ENCODE measurements at places on chromosomes 3 and 15.

- no peak for DNase-seq
Observed at GRCh38 chr3:179606534-179607085, 2.0 kb downstream of the NDUFB5 start.

DNA sequence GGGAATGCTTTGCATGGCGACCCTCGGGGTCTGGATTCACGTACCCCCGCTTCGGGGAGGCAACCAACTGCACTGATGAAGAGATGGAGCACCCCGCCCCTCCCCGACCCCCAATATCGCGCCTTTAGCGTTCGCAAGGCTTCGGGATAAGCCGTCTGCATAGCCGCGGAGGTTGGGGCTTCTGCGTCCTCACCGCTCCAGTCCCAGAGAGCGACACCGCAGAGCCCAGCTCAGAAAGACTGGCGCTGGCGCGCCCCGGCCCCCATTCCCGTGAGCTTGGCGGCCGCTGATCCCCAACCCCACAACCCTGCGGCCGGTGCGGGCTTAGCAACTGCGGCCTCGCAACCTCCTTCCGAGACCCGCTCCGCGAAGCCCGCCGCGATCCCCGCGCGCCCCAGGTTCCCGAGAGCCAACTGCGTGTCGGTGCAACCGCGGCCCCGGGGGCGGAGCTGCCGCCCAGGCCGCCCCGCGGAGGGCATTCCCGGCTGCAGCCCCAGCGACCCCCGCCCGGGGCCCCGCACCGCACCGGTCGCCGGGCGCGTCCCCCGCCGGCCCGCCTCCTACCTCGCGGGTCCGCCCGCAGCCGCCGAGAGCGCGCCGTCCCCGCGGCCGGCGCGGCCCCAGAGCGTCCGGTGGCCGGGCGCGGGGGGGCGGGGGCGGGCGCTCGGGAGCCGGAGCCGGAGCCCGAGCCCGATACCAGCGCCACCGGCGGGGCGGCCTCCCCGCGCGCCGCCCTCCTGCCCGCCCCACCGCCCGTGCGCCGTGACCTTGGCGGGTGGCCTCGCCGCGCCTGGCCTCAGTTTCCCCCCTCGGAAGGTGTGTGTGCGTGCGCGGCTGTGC, 79.5 kb downstream of the IQSEC1 start:
- DNase-seq: no peak

DNA sequence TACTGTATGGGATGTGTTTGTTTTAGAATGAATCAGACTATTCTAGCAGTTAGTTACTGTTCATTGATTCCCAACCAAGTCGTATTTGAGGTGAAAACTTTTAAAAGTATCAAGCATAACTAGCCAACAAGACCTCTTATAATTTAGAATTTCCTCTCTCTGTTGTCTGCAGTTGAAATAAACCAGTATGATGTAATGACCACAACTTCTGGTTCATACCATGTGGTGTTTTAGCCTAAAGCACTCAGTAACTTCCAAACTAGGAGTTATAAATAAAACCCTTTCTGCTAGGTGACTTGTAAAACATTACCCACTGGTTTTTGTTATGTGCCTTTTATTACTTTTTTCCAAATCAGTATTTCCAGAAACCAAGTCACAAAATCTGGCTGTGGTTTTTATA, 19.8 kb upstream of the P2RY12 start:
- DNase-seq: no peak

- no peak for DNase-seq
Observed at GRCh38 chr3:78804251-78805037, 963.4 kb downstream of the ROBO1 start.

DNA sequence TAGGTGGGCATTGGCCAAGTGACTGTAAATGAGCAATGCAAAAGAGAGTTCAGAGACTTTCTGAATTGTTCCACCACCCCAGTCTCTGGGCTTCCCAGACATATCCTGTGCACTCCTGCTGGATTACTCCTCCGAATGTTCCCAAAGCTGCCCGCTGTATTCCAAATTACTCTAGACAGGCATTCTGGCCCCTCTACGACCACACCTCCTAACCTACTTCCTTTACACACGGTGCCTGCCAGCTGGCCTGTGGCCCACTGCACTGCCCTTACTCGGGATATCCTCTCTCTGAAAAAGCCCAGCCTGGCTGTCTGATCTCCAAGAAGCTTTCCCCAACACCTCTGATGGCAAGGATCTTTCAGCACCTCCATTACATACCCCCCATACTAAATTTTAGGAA, 66.6 kb downstream of the DUT start:
- no peak for DNase-seq

DNA sequence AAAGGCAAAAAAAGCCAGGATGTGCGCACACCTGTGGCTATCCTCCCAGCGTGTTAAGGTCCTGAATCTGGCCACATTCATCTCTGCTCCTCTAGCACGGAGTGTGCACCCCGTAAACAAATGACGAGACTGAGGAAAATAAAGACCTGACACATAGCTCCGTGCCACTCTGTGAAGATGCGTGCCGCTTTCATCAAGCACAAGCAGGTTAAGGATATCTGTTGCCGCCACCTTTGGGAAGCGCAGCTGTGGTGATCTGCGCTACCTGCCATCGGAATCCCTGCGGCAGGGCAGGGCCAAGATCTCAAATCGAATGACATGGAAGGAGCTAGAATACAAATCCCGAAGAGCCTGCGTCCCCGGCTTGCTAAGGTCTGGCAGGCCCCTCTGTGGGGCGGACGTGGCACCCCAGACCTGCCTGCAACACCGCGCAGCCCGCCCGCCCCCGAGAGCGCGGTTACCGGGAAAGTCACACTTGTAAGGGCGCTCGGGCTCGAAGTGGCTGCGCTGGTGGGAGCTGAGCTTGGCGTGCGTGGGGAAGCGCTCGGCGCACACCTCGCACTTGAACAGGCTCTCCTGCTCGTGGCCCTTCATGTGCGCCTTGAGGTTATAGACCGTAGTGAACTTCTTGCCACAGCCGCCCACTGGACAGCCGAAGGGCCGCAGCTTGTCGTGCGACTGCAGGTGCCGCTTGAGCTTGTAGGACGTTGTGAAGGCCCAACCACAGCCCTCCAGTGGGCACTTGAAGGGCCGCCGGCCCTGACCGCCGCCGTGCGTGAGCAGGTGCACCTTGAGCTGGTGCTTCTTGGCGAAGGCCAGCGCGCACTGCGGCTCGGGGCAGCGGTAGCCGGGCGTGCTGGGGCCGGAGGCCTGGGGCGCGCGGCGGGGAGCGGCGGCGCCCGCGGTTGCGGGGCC, 936 bp downstream of the ZXDC start:
- DNase-seq: no peak

- DNase-seq: no peak
Observed at GRCh38 chr15:82890995-82891390, 61.5 kb downstream of the HOMER2 start.

DNA sequence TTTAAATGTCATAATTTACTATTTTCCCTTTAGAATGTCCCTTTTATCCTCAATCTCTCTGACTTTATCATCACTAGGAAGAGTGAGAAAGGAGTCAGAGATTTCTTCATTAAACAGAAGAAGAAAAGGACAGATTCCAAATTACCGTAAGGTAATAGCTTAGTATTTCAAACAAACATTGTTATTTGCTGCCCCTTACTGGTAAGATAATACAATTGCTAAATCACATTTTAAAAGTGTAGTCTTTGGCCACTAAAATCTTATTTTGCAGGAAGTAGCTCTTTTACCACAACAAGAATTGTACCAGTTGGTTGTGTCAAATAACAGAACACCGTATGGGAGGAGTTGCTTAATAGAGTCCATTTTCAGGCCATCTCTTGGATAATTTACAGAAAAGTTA, 53.7 kb downstream of the CGGBP1 start:
- DNase-seq: no peak

DNA sequence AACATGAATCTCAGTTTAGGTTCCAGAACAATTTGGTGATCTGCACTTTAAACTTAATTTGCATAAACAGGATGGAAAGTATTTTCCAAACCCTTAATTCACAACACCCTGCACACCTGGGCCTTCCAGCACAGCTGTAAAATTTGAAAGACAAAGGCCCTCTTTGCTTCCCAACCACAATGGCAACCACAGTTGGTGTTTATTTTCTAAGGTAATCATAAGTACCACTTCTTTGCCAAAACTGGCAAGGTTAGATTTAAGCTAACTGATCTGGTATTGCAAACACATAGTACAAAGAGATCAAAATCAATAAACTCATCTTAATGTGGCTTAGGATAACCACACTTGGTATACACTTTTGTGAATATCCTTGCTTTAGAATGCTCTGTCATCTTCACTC, 4.1 kb downstream of the LRIG1 start:
- DNase-seq: no peak

DNA sequence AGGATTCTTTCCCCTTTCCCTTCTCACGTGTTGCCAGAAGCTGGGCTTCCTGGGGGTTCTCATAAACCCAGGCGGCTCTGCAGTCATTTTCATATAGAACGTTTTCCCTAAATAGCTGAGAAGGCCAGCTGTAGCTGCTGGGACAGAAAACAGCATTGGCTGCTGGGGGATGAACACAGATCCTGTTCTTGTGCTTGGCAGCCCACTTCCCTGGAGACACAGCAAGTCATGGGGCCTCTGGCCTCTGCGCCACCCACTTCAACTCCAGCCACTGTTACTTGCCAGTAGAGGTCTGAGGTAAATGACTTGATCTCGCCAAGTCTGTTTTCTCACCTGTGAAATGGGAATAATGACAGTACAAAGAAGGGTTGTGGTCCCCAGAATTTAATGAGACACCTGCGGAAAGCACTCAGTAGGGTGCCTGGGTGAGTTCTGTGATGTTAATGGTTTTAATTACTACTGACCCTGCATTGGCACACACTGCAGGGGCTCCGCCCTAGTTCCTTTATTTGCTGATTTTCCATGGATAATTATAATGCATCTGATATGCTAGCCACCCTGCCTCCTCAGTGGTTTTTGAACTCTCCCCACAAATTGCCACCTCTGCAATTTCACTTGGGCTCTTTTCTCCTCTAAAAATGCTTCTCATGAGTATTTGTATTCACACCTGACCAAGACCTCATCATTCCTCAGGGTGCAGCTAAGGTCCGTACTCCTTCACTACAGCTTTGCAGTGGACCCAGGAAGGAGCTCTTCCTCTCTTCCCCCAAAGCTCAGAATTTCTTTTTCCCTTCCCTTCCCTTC, 274.7 kb downstream of the RPLP1 start:
- no peak for DNase-seq

DNA sequence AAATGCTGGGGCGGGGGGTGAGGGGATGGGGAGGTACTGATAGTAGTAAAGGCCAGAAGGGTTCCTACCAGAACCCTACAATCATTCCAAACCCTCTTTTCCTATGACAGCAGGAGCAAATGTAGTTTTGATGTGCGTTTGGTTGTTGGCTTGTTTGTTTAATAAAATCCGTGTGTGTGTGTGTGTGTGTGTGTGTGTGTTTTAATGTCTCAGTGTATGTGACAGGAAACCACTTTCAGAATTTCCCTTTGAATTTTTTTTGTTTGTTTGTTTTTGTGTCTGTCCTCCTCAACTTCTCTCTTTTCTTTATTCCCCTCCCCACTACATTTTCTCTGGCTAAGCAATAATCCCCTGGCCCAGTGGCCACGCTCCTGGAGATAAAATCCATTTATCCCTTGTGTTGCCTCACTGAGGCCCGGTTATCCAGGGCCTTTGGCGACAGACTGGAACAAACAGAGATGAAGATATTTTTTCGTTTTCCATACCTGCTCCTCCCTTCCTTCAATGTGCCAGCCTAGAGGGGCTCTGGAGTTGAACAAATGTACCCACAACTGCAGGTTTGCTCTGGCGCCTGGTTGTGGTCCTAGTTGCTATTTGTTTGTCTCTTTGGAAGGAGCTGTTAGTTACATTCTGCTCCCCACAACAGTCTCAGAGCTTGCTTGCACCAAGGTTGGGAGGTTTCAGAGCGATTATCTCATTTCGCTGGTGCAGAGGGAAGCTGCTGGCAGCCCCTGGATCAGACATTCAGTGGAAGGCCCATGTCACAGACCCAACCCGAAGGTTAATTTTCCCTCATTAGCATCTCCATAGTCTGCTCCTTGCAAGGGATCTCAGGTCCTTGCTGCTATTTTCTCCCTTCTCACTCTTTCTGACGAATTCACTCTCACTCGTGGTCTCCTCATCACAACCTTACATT, 17.9 kb downstream of the NR2F2 start:
- no peak for DNase-seq

DNA sequence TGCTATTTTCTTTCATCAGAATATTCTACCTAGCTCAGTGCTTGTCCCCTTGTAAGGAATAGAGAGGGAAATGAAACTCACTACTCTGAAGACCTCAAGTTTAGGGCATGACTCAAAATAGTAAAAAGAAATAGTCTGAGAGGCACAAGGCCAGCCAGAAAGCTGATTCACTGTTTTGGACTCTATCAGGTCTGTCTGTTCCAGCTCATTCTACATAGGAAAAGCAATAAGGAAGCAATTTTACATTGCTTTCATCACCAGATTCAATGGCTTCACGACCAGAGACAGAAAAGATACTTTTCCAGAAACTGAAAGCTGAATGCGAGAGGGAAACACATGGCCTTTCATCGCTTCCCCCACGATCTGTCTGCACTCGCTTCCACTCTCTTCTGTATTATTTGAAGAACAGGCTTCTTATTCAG, 276.0 kb downstream of the GBE1 start:
- no peak for DNase-seq

- DNase-seq: no peak
Observed at GRCh38 chr3:58754074-58754473, 87.5 kb upstream of the FAM3D start.

DNA sequence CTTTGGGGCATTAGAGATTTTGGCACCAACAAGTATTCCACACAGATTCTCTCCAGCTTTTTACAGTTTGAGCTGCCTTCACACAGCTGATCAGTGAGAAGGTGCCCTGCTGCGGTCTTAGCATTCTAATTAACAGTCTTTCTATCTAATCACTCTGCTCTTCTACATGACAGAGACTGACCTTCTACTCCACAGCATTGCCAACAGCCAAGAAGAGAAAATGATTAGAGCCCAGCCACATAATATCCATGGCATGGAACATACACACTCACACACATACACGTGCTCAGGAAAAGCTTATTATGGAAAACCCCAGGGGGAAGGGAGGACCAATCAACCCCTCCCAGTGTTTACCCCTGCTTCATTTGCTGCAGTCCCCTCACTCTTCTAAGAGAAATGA, 76.1 kb upstream of the PPP2R3A start:
- no peak for DNase-seq

- no peak for DNase-seq
Observed at GRCh38 chr3:190560013-190560895, 46.4 kb downstream of the IL1RAP start.

- DNase-seq: no peak
Observed at GRCh38 chr3:195557322-195557721, 14.2 kb upstream of the PPP1R2 start.

GRCh38 chr3:175212896-175213295, 353.8 kb downstream of the NAALADL2 start:
- DNase-seq: no peak

GRCh38 chr3:42557854-42558253, 23.9 kb downstream of the SEC22C start:
- DNase-seq: no peak

- DNase-seq: no peak
Observed at GRCh38 chr3:126849768-126850167, 133.1 kb upstream of the PLXNA1 start.
